ENCODE measurements at places on chromosomes 16 and 17. TPM values are rescaled to one million over a fixed set of nuclear protein-coding genes. Genes with fewer than 3 reads are reported as not detected.

DNA sequence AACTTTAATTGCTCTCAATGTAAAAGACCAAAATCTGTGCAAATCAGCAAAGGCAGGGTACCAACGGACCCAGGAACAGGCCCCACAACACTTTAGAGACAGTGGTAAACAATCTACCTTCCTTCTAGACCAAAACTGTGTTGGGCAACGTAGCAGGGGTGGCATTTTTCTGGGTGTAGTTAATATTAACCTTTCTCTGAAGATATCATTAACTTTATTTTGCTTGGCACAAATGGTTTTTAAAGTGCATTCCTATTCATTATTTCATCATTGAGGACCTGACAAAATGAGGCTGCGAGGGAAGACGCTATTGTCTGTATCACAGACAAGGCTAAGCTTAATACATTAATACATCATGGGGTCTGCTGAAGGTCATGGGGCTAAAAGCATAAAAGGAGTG is 37.9 kb upstream of the TRAP1 start:
- DNase-seq = no peak

The SGCA gene
- 0.51 TPM for total RNA-seq

DNA sequence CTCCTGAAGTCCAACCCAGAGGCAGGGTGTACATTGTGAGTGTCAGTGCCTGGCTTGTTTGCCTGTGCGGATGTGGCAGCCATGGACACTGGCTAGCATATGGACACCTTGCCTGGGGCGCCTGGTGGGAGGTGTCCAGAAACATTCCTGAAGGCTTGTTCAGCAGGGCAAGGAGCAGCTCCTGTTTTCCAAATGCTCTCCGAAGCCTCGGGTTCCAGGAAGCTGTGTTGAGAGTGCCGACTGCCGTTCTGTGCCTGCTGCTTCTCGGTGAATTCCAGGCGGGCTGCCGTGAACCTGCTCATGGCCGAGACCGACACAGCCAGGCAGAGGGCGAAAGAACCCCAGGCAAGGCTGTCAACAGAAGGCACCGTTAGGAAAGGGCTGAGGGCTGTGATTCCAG is 10.9 kb upstream of the DHRS7C start:
- peak; percentile 85 for DNase-seq

DNA sequence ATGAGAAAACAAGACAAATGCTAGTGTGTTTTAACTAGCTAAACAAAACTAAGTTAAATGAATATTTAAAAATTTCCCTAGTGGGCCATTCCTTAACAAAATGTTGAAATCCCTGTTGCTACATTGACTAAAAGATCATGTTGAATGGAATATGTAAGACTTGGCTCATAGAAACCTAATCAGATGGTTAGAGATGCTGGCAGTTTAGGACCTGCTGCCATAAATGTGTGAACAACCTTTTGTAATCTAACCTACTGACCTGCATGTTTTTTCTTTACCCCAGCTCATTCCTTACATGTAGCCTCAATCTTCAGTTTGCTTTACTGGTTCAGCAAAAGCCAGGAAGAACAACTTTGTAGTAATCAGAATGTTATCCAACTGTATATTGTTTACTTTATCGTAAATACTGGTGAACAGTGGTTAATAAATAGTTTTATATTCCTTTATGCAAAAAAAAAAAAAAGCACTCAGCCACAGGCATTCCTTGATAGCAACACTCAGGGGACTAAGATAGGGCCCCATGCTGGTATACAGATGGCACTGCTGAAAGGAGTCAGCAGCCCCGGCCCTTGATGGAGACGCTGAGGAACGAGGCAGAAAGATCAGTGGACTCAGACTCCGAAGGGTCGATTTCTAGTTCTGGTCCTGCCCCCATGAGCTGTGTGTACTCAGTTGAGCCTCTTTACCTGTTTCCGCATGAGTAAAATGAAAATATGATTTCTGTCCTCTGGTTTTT is 78.2 kb downstream of the MARF1 start:
- no peak for DNase-seq

The NHLRC4 gene
- 0.17 TPM for total RNA-seq

The ASGR1 gene
- 1.2 TPM for total RNA-seq

- no peak for DNase-seq
These were observed 34.8 kb upstream of the ERN1 start for GRCh38 chr17:64164596-64165285.

- DNase-seq = no peak
These were observed 49.3 kb downstream of the B9D1 start for GRCh38 chr17:19313066-19313745.
